ENCODE measurements at places on chromosomes 6 and 20.
A peak's percentile ranks its signal among the peaks of the same experiment; 100 is the strongest.

DNA sequence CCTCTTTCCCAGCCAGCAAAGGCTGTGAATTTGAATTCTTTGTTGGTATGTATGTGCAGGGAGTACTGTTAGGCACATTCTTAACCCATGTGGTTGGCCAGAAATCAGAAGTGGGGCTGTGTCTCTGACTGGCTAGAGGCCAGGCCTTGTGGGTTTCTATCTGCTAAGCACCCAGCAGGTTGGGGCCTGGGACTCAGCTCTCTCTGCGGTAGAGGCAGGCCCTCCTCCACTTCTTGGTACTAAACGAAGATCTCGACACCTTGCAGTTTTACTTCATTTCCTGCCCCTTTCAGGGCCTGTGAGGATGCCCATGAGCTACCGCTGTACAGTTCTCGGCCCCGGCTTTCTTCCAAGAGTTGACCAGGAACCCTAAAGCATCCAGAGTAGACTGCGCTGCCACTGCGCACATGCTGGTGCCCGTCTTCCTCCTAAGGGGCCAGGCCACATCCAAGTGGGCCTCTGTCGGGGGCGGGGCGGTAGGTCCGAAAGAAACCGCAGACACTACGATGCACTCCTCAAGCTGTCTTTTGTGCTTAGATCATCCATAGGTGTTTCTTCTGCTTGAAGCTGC, 51.1 kb downstream of the TCP11 start:
- peak; percentile 87 for DNase-seq

- peak; percentile 45 for DNase-seq
Observed at GRCh38 chr20:47502271-47503239, 868 bp downstream of the NCOA3 start.

- DNase-seq = no peak
Observed at GRCh38 chr6:6820641-6821238, 232.2 kb downstream of the LY86 start.

GRCh38 chr6:169654598-169655391, 47.0 kb downstream of the WDR27 start:
- no peak for DNase-seq

- no peak for DNase-seq
Observed at GRCh38 chr20:22815603-22816315, 219.4 kb upstream of the SSTR4 start.

DNA sequence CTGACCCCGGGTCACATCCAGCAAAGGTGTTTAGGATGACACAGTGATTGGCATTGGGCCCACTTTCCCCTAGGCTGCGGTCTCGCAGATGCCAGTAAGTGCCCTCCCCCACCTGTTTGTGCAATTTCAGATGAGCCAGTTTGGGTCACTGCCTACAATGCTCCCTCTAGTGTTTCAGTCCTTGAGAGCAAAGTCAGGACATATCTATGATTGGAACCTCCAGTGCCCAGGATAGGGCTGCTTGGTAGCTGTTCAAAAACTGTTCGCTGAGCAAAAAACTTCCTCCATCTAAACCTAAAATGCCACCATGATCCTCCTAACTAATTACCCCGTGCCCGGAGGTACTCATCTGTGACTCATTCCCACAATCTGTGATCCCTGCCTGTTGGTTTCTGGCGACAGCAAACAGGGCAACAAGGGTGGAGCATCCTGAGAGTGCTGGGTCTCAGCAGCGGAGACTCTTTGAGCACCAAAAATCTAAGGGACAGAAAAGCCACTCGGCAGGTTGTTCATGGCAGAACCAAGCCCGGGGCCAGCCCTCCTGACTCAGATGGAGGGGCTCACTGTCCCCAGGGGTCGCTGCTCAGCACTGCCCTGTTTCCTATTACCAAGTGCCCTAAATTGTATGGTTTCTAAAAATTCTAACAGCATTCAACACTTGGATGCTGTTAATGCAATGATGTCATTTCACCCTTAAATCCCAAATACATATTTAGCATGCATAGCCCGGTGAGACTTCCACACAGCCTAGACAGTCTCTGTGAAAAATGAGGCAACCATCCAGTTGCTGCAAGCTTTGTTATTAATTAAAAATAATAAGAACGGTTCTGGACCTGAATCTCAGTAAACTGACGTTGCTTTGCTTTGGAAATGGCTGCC, 5.0 kb downstream of the VSX1 start:
- DNase-seq = peak; percentile 18

- peak; percentile 61 for DNase-seq
Observed at GRCh38 chr6:165910184-165910966, 247.3 kb upstream of the PDE10A start.

DNA sequence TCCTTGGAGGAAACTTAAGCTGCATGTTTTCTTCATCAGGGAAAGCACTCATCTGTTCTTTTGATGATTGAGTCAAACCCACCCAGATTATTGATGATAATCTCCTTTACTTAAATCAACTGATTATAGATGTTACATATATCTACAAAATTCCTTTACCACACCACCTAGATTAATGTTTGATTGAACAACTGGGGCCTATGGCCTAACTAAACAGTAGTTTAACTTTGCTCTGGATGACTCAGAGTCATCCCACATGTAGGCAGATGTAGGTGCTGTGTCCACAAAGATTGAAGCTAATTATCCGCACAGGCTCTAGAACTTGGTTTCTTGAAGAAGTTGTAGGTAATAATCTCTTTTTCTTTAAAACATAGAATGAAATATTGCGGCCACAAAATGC, 42.2 kb downstream of the PKIB start:
- peak; percentile 36 for DNase-seq

GRCh38 chr6:169075211-169075914, 178.3 kb downstream of the THBS2 start:
- peak; percentile 96 for DNase-seq

- no peak for DNase-seq
Observed at GRCh38 chr6:17886891-17887290, 100.5 kb downstream of the KIF13A start.

- DNase-seq = no peak
Observed at GRCh38 chr6:108825326-108825725, 22.9 kb upstream of the ARMC2 start.

- DNase-seq = peak; percentile 17
Observed at GRCh38 chr20:48186915-48187314, 401.6 kb upstream of the SULF2 start.

DNA sequence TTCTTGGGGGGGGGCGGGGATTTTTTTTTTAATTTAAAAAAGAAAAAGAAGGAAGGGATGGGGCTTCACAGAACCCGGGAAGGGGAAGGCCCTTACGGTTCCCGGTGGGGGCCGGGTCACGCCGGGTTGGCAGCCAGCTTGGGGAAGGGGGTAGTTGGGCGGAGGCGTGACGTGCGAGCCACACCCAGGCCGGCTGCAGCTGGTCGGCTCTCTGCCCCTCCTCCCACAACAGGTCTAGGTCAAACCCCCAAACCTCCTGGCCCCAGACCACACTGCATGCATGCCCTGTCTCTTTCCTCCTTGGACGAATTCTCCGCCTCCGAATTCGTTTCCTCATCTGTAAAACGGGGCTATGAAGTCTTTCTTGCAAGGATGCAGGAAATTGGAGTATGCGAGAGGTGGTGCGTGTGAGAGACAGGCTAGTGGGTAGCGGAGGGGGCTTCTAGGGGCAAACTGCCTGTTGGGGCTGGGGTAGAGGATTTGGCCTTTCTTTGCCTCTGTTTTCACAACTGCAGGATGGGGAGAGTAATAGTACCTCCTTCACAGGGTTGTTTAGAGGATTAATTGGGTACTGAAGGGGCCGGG, 828 bp downstream of the HCK start:
- no peak for DNase-seq

GRCh38 chr20:19404826-19405225, 192.4 kb downstream of the SLC24A3 start:
- no peak for DNase-seq

DNA sequence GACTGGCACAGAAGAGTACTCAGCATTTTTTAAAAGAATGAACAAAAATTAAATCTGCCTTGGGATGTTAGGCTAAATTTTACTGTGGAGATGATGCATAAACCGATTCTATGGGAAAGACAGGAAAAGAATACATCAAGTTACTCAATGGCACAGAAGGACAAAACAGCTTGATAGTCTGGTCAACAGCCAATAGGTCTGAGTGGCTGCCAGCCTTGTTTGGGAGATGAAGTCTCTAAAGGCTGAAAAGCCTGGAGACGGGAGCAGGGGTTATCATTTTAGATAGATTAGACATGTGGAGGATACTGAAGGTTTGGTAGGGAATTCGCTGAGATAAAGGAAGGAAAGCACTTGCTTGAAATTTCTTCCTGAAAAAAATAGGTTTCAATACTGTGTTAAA, 56.3 kb upstream of the LAMA2 start:
- DNase-seq = no peak

DNA sequence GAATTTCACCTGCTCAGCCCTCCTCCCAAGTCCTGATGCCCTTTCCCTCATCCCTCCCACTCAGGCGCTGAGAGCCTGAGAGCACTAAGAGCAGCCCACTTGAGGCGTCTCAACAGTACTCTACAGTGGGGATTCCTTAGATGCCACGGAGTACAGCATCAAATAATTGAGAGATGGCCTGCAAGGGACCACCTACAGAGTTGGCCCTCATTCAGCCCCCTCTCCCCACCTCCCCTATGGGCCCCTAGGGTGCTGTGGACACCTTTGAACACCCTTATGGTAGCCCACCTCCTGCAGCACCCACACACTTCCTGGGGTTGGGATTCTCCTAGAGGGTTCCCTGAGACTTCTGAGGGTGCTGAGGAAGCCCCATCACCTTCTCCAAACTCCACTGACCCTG, 37.1 kb upstream of the SIRPG start:
- DNase-seq = no peak

- DNase-seq = no peak
Observed at GRCh38 chr20:39150501-39150900, 188.4 kb downstream of the DHX35 start.

DNA sequence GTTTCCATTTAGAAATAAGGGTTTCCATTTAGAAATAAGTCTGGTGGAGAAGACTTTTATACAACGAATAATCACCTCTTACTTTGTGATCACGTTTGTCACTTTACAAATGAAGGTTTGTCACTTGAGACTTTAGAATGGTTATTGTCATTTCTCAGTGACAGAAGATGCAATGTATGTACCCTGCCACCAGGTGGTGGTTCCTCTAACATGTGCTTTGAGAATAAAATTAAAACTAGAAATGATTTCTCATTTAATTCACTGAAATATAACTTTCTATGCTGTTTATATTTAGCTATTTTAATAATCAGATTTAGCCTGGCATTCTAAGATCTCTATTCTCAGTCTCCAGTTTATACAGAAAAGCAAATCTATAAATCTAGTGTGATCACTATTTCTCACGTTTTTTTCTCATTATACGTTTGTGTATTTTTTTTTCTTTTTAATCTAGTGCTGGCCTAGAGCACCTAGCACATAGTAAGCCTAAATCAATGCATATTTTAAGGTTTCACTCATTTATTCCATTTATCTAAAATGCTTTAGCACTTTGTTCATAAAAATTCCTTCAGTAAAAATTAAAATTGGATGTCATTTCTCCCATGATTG, 57.4 kb upstream of the TFAP2D start:
- DNase-seq = peak; percentile 9

DNA sequence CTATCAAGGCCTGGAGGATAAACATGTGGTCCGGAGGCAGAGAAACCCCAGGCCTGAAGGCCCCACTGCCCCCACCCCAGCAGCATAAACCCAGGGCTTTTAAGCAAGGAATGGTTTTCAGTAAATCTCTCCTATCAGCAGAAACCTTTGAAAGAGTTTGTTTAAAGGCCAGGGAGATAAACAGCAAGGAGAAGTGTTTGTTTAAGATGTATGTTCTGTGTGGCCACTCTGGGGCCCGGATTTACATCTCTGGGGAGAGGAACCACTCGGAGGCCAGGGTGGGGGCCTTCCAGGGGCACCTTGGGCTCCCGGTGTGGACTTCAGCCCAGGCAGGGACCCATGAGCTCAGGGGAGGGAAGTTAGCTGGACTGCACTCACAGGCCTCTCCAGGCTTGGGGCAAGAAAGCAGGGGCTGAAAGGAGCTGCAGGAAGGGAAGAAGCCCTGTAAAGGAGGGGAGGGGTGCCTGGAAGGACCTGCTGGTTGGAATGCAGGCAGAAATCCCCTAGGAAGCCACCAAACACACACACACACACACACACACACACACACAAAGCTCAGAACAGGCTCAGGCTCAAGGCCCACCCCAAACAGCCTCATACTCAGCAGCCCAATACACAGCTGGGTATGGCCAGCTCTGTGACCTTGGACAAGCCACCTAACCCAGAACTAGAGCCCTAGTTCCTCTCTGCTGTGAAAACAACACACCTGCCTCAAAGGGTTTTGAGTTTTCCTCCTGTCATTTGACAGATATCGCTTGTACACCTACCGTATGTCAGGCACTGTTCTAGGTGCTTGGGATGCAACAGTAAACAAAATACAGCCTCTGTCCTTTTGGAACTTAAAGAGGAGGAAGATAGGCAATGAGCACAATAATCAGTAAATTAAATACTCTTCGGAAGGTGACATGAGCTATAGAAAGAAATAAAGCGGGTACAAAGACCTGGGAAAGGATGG, 26.2 kb upstream of the FOXP4 start:
- no peak for DNase-seq

GRCh38 chr6:26569433-26569764, 27.4 kb upstream of the ABT1 start:
- DNase-seq = no peak

DNA sequence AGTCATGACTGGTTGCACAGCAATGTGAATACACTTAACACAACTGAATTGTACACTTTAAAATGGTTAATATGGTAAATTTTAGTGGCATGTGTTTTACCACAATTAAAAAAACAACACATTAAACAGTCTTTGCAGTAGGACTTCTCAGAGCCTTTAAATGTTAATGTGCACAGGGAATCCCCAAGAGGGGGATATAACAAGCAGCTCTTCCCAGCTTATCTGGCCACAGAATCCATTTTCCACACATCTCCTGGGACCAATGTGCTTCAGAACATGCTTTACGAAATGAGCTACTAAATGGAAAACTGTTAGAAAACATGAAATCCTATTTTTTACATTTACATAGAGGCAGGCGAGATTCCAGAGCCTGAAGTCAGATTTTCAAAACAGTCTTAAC, 44.4 kb downstream of the FYN start:
- DNase-seq = no peak

GRCh38 chr20:47551222-47551621, 49.5 kb downstream of the NCOA3 start:
- no peak for DNase-seq

DNA sequence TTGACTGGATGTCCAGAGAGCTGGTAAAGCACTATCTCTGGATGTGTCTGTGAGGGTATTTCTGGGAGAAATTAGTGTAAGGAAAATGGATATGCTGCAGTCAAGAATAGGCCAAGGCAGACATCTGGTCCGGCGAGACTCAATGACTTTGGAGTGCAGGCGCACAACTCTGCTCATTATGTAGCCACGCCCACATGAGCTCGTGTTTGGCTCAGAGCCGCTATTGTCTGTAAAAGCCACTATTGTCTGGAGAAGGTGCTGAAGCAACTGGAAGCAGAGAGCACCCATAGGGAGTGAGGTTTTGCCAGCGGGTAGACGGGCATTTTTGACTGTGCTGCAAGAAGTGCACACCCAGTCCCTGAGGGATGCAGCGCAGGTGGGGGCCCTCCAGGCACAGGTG, 305.0 kb upstream of the POU3F2 start:
- DNase-seq = no peak

- no peak for DNase-seq
Observed at GRCh38 chr6:105644691-105645090, 241.8 kb upstream of the PREP start.

GRCh38 chr6:124888581-124889371, 73.5 kb upstream of the RNF217 start:
- peak; percentile 24 for DNase-seq
